Right atrium auricular region (tissue), 2 donors: ENCODE measurements at places on chromosomes 5 and 9.

- no peak overlapping the region for H3K4me3 ChIP-seq
- no peaks in the 10 kb centered on the region for H3K36me3 ChIP-seq
- no peak for DNase-seq
- H3K27ac ChIP-seq: no peak overlapping the region
Measured at GRCh38 chr9:38360839-38361472, 31.5 kb upstream of the ALDH1B1 start.

DNA sequence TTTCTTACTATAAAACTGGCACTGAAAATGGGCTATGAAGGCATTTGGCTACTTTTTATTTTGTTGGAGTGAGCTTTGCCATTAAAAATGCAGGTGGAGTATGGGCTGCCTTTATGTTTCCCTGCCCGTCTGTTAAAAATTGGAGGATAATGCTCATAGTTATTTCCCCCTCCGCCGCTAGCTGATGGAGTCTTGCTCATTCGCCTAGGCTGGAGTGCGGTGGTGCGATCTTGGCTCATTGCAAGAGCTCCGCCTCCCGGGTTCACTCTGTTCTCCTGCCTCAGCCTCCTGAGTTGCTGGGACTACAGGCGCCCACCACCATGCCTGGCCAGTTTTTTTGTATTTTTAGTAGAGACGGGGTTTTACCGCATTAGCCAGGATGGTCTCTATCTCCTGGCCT is 8.6 kb downstream of the G3BP1 start:
- H3K4me3 ChIP-seq: no peak overlapping the region
- no peaks in the 10 kb centered on the region for H3K27me3 ChIP-seq
- no peak overlapping the region for H3K27ac ChIP-seq
- no peaks in the 10 kb centered on the region for H3K36me3 ChIP-seq

- no peaks in the 10 kb centered on the region for H3K27me3 ChIP-seq
- H3K4me1 ChIP-seq: peaks cover 11% of the 10 kb centered on the region
- no peak for DNase-seq
- no peak overlapping the region for H3K27ac ChIP-seq
Measured at GRCh38 chr9:95570646-95571045, 53.9 kb upstream of the PTCH1 start.

GRCh38 chr5:67414712-67415111 is 218.1 kb upstream of the CD180 start:
- H3K4me1 ChIP-seq: no peaks in the 10 kb centered on the region
- H3K36me3 ChIP-seq: no peaks in the 10 kb centered on the region
- no peak overlapping the region for H3K27ac ChIP-seq
- H3K27me3 ChIP-seq: no peaks in the 10 kb centered on the region
- H3K4me3 ChIP-seq: no peak overlapping the region
- DNase-seq: no peak

DNA sequence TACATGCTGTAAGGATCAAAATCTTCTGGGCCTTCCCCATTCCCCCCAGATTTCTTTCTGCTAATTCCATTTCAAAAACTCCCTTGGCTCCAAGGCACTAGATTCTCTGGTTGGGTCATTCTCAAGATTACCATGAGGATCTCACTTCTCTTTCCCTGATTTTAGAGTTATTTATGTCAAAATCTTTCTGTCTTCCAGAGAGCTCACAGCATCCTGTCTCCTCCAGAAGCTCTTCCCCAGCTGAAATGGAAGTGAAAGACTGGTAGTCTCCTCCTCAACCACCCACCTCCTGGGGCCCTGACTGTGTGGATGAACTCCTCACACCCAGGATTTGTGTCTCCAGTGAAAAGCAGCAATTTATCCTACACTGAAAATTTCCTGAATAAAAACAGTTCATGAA is 11.9 kb upstream of the ZNF366 start:
- H3K27ac ChIP-seq: peak overlapping the region; percentile 75
- H3K4me3 ChIP-seq: no peak overlapping the region
- H3K4me1 ChIP-seq: no peaks in the 10 kb centered on the region
- no peaks in the 10 kb centered on the region for H3K27me3 ChIP-seq
- no peak for DNase-seq
- H3K36me3 ChIP-seq: no peaks in the 10 kb centered on the region

DNA sequence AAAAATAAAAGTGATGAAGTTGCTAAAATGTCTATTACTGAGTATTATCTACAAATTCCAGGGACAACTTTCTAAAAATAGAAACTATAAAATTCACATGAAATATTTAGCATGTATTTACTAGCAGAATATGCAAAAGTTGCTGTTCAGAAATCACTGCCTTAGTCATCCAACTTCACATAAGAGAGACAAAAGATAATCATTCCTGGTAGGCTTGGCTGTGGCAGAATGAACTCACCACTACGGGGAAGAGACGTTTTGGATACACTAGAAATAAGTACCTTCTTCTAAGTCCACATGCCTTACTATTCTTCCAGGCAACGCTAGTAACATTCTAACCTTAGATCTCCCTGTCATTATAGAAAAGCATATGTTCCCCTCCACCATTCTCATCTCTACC is 272.2 kb downstream of the BNC2 start:
- H3K27ac ChIP-seq: no peak overlapping the region
- no peak for DNase-seq
- H3K36me3 ChIP-seq: no peaks in the 10 kb centered on the region
- H3K4me1 ChIP-seq: no peaks in the 10 kb centered on the region
- no peaks in the 10 kb centered on the region for H3K27me3 ChIP-seq

- no peak overlapping the region for H3K4me3 ChIP-seq
- H3K27ac ChIP-seq: no peak overlapping the region
- H3K4me1 ChIP-seq: no peaks in the 10 kb centered on the region
- H3K36me3 ChIP-seq: no peaks in the 10 kb centered on the region
Measured at GRCh38 chr9:88528080-88528790, 6.7 kb upstream of the NXNL2 start.
